Suprapubic skin (tissue), 4 donors: ENCODE measurements at places on chromosomes 12 and 14. TPM values are rescaled to one million over a fixed set of nuclear protein-coding genes. Genes with fewer than 3 reads are reported as not detected.

KSR2 gene
- total RNA-seq: 0.39 TPM

KLHL33 gene
- not detected for total RNA-seq

DNA sequence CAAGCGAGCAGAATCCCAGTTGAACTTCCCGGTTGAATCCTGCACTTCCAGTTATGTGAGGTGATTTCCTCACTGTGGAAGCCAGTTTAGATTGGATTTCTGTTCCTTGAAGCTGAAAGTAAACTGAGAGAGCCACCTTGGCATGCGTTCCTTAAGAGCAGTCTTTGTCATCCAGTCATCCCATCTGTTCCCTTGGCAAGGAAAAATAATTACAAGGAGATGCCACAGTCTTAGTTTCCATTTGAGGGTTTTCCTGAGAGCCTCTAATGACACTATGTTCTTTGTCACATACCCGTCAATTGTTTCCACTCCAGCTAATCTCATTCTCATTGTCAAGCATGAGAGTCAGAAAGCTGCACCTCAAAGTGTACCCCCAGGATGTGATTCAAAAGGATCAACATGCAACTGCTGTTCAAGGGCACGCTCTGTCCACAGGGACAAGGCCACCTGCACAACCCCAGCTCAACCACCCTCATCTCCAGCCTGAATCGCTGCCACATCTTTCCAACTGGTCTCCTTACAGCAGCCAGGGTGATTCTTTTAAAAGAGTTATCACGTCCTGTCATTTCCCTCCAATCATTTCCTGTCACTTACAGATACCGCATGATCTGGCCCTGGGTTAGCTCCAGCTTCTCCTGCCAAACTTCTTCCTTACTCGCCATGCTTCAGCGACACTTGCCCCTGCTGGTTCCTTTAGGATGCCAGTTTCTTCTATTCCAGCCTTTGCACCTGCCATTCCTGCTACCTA lies 18.0 kb upstream of the TCP11L2 start:
- H3K4me3 ChIP-seq: no peak overlapping the region
- no peaks in the 10 kb centered on the region for H3K36me3 ChIP-seq
- H3K27ac ChIP-seq: peak overlapping the region; percentile 56
- DNase-seq: no peak

PMCH gene
- total RNA-seq: not detected

GRCh38 chr12:53924521-53925405 lies 13.9 kb upstream of the HOXC13 start:
- peaks cover 10% of the 10 kb centered on the region for H3K4me1 ChIP-seq
- DNase-seq: no peak
- peaks cover 85% of the 10 kb centered on the region for H3K27me3 ChIP-seq
- no peaks in the 10 kb centered on the region for H3K36me3 ChIP-seq
- no peak overlapping the region for H3K27ac ChIP-seq

GRCh38 chr12:4911316-4911994 lies 1.8 kb downstream of the KCNA1 start:
- peaks cover 30% of the 10 kb centered on the region for H3K4me1 ChIP-seq
- no peak overlapping the region for H3K27ac ChIP-seq
- peak overlapping the region; percentile 55 for H3K4me3 ChIP-seq

- no peaks in the 10 kb centered on the region for H3K4me1 ChIP-seq
- H3K27ac ChIP-seq: no peak overlapping the region
- no peak overlapping the region for H3K4me3 ChIP-seq
- no peaks in the 10 kb centered on the region for H3K27me3 ChIP-seq
These were observed 16.4 kb downstream of the ARID2 start for GRCh38 chr12:45745861-45746277.

DNA sequence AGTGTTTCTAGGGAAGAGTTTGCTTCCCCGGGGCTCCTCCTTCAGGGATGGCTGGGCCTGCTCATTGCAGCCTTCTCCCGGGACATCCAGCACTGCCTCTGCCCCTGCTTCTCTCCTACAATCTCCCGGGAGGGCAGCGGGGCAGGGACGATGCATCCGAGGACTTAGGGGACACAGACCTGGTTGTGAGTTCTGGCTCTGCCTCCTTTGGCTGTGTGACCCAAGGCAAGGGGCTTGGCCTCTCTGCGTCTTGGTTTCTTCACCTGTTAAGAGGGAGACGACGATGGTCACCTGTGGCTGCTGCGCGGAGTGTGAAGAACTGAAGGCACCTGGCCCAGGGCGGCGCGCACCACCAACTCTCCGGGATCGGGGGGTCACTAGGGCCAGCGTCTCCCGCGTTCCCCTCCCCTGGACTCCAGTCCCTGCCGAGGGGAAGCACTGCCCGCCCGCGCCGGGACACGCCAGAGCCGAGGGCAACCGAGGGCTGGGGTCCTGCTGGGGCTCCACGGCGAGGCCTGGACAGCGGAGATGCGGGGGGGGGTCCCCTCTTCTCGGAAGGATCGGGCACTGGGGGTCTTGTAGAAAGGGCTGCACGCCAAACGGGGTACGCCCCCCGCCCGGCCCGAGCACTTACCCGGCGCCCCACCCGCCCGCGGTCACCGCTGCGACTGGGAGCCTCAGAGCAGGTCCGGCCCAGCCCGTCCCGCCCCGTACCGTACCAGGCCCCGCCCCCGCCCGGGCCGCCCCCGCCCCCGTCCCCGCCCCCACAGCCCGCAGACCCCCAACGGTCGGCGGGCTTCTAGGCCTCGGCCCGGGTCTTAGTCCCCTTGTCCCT lies at the start of gene HVCN1:
Gene HVCN1 (minus strand): TSS at position 670 of the 835 bp plus-strand sequence. CDS start 5,870 bp downstream, outside the sequence.
- H3K27me3 ChIP-seq: no peaks in the 10 kb centered on the region
- H3K4me3 ChIP-seq: peak within 1 kb of the TSS; percentile 78
- DNase-seq: peak; percentile 79
- H3K4me1 ChIP-seq: peaks cover 23% of the 10 kb centered on the region

GRCh38 chr12:24854908-24855307 lies 94.0 kb downstream of the BCAT1 start:
- no peak for DNase-seq
- H3K4me3 ChIP-seq: no peak overlapping the region
- H3K36me3 ChIP-seq: no peaks in the 10 kb centered on the region
- no peaks in the 10 kb centered on the region for H3K27me3 ChIP-seq
- no peak overlapping the region for H3K27ac ChIP-seq

- H3K4me3 ChIP-seq: no peak overlapping the region
- no peaks in the 10 kb centered on the region for H3K27me3 ChIP-seq
- H3K27ac ChIP-seq: no peak overlapping the region
- H3K4me1 ChIP-seq: no peaks in the 10 kb centered on the region
- H3K36me3 ChIP-seq: peaks cover 26% of the 10 kb centered on the region
- peak; percentile 52 for DNase-seq
These were observed 12.4 kb downstream of the CALM1 start for GRCh38 chr14:90409209-90409730.

PUS1 gene
- 16.3 TPM for total RNA-seq

GRCh38 chr14:100533656-100534485 lies 53.3 kb downstream of the BEGAIN start:
- DNase-seq: peak; percentile 78
- peaks cover 11% of the 10 kb centered on the region for H3K4me1 ChIP-seq
- H3K36me3 ChIP-seq: peaks cover 9% of the 10 kb centered on the region
- no peaks in the 10 kb centered on the region for H3K27me3 ChIP-seq

DNA sequence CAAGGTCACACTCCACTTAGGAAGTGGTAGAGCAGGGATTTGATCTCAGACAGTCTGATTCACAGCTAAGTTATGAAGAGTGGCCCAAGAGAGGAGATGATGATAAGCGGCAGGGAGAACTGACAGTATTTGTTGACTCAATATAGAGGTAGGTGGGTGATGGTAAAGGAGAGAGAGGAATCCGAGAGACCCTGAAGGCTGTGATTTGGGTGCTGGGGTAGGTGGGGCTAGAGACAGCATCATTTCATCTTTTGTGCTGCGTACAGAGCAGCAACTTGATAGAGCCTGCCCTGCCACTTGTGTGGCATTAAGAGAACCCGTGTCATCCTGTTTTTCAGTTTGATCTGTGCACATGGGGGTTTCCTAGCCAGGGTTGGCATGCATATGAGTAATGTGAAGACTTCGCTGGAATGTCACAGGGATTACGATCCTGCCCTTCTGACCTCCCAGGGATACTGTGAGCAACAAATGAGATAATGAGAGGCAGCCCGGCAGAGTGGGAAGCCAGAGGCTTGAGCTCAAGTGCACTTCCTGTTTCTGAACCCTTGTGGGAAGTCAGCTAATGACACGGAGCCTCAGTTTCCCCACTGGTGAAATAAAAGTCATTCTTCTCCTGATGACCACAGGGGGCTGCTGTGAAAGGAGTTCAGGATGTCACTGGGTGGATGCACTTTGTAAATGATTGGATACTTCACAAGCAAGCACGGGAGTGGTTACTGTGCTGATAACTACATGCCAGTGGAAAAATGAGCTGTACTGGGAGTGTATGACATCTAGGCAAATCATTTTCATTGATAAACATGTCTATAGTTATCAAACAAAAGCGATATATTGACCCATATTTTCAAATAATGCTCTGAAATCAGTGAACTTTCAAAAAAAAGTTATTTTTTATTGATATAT lies 59.5 kb upstream of the IGF1 start:
- no peak overlapping the region for H3K4me3 ChIP-seq
- H3K36me3 ChIP-seq: no peaks in the 10 kb centered on the region
- H3K27me3 ChIP-seq: peaks cover 2% of the 10 kb centered on the region
- no peak overlapping the region for H3K27ac ChIP-seq
- H3K4me1 ChIP-seq: no peaks in the 10 kb centered on the region
